Activated CD4-positive, alpha-beta T cell treated with anti-CD3 and anti-CD28 coated beads, Interleukin-2, amount 50 U/mL, for 16 hours (primary cell): ENCODE measurements at places on chromosomes 4 and X.
A peak's percentile ranks its signal among the peaks of the same experiment; 100 is the strongest.

DNA sequence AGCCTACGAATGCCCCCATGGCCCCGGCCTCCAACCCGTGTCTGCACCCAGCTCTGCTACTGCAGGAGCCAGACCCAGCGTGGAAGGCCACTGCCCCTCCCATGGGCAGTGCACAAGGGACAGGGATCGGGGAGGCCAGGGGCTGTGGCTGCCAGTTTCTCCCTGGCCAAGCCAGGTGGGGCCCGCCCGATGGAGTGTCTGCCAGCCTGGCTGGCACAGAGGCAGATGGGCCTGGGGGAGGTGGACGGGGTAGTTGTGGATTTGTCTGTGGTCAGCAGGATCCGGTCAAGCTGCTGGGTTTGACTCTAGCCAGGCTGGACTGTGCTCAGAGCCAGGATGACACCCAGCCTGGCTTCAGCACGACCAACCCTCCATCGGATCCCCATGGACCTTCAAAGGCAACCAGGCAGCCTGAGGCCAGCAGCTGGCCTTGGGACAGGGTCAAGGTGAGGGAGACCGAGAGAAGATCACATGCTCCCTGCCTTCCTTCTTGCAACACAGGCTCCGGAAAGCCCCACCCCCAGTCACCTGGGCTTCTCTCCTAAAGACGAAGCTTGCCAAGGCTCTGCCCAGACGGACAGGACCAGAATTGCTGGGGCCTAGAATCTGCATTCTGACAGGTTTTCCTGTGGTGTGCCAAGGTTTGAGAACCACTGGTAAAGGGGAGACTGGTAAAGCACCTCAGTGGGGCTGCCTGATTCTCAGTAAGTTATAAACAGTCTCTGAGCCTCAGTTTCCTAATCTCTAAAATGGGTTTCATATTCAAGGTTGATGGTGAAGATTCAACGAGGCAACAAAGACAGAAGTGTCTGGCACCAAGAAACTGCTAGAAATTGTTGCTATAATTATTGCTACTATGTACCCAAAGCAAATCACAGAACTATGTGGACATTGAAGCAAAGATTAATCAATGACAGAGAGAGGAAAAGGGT, 78.6 kb downstream of the PPP2R2C start:
- DNase-seq: no peak

DNA sequence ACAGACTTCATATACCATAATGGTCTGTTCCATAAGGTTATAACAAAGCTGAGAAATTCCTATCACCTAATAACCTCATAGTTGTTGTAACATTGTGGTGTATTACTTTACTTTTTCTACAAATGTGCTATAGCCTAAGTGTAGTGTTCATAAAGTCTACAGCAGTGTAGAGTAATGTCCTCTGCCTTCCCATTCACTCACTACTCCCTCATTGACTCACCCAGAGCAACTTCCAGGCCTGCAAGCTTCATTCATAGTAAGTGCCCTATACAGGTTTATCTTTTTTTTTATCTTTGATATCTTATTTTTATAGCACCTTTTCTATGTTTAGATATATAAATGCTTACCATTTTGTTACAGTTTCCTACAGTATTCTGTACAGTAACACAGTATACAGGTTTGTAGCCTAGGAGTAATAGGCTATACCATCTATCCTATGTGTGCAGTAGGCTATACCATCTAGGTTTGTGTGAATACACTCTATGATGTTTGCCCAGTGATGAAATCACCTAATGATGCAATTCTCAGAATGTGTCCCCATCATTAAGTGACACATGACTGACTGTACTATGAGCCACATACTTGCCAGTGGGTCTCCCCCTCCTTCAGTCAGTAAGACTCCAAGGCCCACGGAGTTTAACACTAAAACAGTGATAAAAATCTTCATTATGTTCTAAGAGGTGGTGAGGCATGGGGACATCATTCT, 299.9 kb downstream of the UNC5C start:
- DNase-seq: peak; percentile 69

DNA sequence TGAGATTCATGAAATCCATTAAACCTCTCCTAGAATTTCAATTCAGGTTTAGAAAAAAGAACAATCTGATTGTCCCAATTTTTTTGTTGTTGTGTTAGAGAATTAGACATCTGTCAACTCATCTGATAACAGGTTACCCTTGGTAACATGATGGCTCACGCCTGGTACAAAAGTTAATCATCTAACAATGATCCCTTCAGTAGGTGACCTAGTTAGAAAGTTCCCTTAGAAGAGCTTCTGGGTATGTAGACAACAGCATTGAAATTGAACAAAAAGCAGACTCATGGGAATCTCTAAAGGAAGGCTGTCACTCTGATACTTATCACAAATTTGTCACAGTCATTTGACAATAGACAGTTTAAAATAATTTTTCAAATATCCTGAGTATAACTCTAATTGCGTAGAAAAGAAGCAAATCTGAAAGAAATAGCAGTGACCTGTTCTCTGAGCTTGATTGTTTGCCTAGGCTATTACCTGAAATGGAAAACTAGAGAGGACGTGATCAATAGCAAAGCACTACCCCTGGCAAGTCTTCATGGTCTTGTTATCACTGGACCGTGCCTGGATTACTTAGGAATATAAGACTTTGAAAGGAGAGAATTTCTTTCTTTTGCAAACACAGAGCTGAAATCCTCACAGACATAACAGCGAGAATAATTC, 880.4 kb upstream of the AGA start:
- no peak for DNase-seq

GRCh38 chr4:153142700-153143438, 61.4 kb upstream of the TRIM2 start:
- DNase-seq: peak; percentile 53
